H4 (cell line): ENCODE measurements at places on chromosomes 16 and 17. TPM values are rescaled to one million over a fixed set of nuclear protein-coding genes. Genes with fewer than 3 reads are reported as not detected.
A peak's percentile ranks its signal among the peaks of the same experiment; 100 is the strongest.

DNA sequence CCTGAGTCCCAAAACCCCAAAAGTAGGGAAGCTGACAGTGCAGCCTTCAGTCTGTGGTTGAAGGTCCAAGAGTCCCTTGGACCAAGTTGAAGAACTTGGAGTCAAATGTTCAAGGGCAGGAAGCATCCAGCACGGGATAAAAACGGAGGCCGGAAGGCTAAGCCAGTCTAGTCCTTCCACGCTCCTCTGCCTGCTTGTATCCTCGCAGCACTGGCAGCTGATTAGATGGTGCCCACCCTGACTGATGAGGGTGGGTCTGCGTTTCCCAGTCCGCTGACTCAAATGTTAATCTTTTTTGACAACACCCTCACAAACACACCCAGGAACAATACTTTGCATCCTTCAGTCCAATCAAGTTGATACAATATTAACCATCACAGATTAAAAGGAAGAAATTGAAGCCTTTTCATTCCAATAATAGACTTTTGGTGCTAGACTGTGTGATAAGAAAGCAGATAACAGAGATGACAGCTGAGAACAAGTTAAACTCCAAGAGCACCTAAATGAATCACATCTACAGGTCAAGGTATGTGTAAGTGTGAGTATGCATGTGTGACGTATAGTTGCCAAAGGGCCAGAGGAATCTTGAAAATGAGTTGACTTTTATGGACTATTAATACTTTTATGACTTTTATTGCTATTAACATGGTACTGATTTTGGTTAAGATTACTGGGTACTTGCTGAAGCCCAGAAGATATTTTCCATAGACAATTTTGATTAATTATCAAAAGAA, 933.5 kb upstream of the SOX9 start:
- DNase-seq, result no peak

GRCh38 chr17:76138234-76138895, 2.7 kb downstream of the FOXJ1 start:
- no peak for DNase-seq

GRCh38 chr16:1538804-1539520, 5.5 kb downstream of the TMEM204 start:
- DNase-seq, result no peak

DNA sequence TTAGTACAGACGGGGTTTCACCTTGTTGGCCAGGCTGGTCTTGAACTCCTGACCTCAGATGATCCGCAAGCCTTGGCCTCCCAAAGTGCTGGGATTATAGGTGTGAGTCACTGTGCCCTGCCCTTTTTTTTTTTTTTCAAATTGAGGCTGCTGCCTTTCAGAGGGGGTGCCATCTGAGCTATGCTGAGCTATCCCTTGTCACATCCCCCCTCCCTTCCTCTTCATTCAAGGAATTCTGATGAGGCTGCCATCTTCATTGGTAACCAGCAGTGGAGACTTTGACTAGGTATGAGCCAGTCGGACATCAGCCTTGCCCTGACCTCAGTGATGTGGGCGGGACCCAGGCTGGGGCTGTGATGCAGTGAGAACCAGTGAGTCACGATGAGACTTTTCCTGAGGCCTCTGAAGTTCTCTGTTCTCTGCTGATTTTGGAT, 24.4 kb upstream of the GPT2 start:
- DNase-seq, result peak; percentile 69

- no peak for DNase-seq
Measured at GRCh38 chr16:2006317-2006716, 3.3 kb downstream of the ZNF598 start.

DNA sequence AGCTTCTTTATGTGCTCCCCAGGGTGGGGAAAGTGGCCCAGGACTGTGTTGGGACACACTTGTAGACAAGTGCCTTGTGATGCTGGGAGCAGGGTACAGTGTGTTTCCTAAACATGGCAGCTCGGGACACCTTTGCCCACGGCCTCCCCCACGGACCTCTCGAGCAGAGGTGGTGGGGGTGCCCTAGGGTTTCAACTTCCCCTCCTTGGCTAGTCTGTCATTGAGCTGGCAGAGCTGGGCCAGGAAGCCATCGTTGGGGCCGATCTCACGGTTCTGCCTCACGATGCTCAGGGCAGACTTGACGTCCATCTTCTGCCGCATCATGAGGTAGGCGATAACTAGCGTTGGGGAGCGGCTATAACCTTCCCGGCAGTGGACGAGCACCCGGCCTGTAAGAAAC, 9.4 kb downstream of the DUSP3 start:
- DNase-seq, result no peak

DNA sequence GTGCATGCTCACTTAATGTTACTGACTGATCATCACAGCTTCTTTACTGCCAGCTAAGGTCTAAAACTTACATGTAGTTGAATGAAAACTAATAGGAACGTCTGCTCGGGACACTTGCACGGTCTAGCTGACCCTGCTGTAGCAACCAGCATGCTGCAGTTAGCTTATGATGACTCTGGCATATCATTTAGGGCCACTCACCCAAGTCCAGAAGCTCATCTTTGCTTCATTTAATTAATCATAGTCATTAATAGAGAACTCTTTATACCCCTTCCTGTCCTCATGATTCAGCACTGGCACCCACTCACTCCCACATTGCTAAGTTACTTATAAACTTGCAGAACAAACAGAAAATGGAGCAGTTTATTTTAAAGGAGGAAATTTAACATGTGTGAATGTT, 136.3 kb downstream of the NLK start:
- DNase-seq, result no peak

DNA sequence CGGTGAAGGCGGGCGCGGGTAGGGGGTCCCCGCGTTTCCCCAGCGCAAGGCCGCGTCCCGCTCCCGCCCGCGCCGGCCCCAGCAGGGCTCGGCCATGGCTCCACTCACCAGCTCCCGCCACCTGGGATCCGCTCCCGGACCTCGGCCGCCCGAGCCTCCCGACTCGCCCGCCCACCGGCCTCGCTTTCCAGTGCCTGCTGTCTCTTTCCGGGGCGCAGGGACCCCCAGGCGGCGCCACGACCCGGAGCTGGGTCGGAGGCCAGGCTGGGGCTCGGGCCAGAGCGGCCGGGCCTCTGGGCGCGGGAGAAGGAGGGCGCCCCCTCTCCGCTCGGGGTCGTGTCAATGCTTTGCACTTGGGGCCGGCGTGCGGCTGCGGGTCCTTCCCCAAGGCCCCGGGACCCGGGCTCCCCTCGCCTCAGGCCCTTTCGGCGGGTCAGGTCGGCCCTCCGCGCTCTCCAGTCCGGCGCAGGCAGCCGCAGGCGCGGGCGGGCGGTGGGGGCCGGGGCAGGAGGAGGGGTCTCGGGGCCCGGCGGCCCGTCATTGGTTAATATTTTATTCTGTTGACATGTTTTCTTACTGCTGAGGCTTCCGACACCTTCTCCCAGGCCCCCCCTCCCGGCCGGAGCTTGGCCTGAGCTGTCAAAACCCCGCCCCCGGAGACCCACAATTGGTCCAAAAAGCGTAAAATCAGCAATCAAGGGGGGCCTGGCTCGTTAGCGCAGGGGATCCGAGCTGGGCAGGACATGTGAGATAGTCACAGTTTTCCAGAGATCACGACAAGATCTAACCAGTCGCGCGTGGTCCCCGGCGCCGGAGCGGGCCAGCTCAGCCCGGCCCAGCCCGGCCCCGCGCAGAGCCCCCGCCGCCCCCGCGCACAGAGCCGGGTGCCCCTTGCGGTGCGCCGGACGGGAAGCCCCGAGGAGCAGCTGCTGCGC, at the start of gene TBX2:
TSS of gene TBX2 (plus strand) at position 713 of the 935 bp plus-strand sequence. CDS start 334 bp downstream, outside the sequence.
- DNase-seq, result peak; percentile 70

GRCh38 chr17:64591944-64592343, 70.2 kb downstream of the SMURF2 start:
- no peak for DNase-seq

- DNase-seq, result no peak
Measured at GRCh38 chr16:23511731-23512130, 1.4 kb upstream of the GGA2 start.

DNA sequence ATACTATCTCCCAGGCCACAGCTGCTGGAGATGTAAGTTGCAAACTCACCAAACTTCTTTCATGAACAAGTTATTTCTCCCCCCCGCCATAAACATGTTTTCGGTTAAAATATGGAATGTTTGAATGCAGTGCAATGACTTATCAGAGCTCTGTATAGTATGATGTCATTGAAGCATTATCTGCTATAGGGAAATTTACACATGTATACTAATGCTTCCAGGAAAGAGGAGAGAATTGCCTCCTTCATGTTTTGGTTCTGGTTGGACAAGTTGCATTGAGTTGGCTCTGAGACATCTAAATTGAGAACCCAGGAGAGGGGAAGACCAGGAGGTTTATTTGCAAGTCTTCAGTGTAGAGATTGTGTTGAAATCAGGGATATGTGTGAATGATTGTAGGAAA, 20.8 kb downstream of the UQCRC2 start:
- DNase-seq, result no peak

- no peak for DNase-seq
Measured at GRCh38 chr17:71613996-71614395, 506.8 kb upstream of the SOX9 start.

- no peak for DNase-seq
Measured at GRCh38 chr17:2346475-2346874, 9.2 kb downstream of the SGSM2 start.

GRCh38 chr17:79303641-79304205, 229.1 kb downstream of the ENGASE start:
- DNase-seq, result no peak

GRCh38 chr17:19992803-19993713, 15.4 kb upstream of the AKAP10 start:
- DNase-seq, result peak; percentile 91

- DNase-seq, result no peak
Measured at GRCh38 chr16:84555418-84556196, 51.1 kb upstream of the MEAK7 start.

- peak; percentile 39 for DNase-seq
Measured at GRCh38 chr17:48795444-48796162, 21.4 kb downstream of the TTLL6 start.

DNA sequence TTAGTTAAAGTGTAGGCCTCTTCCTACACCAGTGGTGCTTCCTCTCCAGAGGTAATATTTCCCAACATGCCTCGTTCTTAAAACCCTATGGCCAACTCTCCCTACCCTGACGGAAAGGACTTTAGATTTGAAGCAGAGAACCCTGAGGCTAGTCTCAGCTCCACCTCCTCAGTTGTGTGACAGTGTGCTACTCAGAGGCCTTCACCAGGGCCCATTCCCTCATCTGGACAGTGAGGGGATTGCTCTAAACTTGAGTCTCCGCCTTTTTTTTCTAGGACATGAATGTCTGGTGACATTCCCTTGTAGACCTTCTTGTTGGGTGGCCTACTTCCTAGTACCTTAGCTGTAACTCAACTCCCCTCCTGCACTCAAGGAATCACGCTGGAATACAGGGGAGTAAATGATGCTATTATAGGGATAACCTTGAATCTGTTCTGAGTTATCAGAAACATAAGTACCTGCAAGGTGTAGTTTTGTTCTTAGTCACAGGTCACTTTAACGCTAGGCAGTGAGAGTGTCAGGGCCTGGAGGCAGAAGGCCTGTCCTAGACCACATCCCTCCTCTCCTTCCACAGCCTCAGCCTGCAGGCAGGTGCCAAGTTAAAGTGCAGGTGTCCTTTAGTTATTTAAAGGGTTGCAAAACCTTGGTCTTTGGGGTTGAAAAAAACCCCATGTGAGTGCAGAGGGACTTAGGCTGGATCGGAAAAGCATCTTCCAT, 26.9 kb downstream of the LDHD start:
- no peak for DNase-seq

FOXC2 gene
- 0.12 and 0.60 TPM in 2 replicates for total RNA-seq

ENDOV gene
- 33.6 and 40.7 TPM in 2 replicates for total RNA-seq

P2RX1 gene
- total RNA-seq, result not detected in 2 replicates

NXPH3 gene
- total RNA-seq, result 0.15 and 0.23 TPM in 2 replicates

PYDC1 gene
- not detected in 2 replicates for total RNA-seq

TP53TG3C gene
- not detected in 2 replicates for total RNA-seq

HBQ1 gene
- total RNA-seq, result not detected in 2 replicates

SMTNL2 gene
- total RNA-seq, result 0.08 TPM in 1 of 2 replicates, not detected in the other
